Ascending aorta (tissue), 2 donors: ENCODE measurements at places on chromosomes 4 and X.

DNA sequence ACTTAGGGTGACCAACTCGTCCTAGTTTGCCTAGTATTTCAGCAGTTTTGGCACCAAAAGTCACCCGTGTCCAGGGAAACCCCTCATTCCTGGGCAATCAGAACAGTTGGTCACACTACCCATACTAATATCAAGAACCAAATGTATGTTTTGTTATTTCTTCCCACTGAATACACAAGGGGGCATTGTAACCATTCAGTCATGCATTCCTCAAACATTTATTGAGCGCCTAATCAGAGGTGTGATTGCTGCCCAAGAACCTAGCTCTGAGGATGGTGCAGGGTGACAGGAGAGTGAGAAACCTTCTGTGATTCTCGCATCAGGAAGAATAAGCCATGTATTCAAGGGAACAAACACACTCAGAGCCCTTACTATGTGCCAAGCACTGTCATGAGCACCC lies 69.8 kb upstream of the RAI2 start:
- DNase-seq = no peak

GRCh38 chr4:94419956-94420355 lies 31.8 kb upstream of the PDLIM5 start:
- no peak for DNase-seq

GRCh38 chrX:46130247-46130646 lies 415.0 kb downstream of the ZNF674 start:
- DNase-seq = no peak

GRCh38 chr4:8317474-8317873 lies 47.9 kb downstream of the HTRA3 start:
- DNase-seq = no peak

DNA sequence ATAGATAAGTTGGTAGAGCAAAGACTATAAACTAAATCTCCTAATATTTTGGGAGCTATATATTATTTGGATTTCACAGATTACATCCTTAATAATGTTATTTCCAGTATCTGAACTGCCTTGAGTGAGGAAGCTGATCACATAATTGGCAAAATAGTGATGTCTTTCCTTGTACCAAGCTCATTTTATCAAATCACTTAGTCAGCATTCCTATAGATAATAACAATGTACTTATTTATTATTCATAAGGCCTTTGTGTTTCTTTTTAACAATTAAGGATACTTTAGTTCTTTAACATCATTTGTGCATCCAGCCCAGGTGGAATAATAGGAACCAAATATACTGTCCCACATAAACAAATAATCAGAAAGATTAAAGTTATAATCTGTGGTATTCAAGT lies 1093.6 kb downstream of the PCDH18 start:
- DNase-seq = no peak

DNA sequence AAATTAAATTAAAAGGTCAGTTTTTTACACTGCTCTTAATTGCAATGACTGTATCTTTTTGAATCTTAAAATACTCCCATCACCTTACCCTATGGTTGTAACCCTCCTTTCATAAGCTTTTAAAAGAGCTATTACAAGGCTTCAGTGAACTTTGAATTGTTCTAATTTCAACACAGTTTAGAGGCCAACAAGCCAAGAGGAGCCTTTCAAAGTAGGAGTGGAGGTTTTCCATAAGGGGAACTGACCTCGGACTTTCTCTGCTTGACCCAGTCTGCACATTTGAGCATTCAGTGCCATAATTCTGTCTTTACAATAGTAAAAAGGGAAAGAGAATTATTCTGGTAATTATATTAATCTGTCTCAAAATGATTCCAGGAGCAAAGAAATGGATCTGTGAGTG lies 98.9 kb downstream of the PARM1 start:
- DNase-seq = no peak

DNA sequence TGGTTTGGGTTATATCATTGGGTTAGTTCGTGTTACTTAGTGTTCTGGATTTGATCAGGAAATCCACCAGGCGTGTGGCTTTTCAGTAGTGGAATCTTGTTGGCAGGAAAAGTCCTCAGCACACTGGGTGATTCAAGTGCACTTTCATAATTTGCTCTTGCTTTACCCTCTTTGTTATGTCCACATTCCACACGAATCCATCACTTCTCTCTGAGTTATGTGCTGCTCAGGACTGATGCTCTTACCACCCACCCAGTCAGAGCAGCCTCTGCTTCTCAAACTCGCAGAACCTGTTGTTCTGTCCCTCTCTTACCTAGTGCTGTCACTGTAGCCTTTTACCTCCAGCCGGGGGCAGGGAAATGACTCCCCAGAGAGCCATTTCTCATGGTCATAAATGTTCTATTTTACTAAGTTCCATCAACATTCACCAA lies 37.2 kb upstream of the SCRG1 start:
- DNase-seq = no peak

GRCh38 chr4:112053825-112054350 lies 91.4 kb upstream of the FAM241A start:
- DNase-seq = no peak

- no peak for DNase-seq
Measured at GRCh38 chrX:110847334-110847733, 51.7 kb upstream of the CHRDL1 start.

DNA sequence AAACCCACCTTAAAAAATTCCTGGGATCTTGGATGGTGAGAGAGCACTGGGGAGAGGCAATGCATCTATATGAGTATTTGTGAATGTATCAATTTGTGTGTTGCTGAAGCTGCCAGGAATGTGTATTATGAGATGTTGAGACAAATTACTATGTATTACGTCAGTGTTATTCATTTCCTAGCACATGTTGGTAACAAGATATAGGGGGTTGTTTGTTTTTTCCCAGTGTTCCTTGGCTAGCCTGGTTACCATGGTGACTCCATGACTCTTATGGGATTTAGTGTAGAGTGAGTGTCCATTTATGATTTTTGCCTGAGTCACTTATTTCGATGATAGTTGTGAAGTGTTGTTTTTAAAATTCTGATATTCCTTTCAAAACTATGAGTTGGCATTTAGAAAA lies 65.6 kb downstream of the RAB40A start:
- no peak for DNase-seq

DNA sequence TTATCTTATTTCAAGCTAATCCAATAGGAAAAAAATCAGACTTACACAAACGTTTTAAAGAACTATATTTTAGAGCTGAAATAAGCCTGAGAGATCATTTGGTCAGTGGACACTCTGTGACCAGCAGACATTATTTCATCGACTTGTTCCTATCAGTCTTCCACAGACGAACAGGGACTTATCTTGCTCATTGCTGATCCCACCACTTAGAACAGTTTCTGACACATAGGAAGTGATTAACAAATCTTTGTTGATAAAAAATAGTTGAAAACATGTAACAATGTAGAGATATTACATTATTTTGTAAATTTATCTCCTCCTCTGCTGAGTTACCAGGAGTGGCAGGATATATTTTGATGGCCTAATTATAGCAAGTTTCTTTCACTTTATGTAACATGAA lies 65.8 kb downstream of the TAPT1 start:
- DNase-seq = no peak

- DNase-seq = no peak
Measured at GRCh38 chr4:168551945-168552695, 55.3 kb downstream of the PALLD start.

DNA sequence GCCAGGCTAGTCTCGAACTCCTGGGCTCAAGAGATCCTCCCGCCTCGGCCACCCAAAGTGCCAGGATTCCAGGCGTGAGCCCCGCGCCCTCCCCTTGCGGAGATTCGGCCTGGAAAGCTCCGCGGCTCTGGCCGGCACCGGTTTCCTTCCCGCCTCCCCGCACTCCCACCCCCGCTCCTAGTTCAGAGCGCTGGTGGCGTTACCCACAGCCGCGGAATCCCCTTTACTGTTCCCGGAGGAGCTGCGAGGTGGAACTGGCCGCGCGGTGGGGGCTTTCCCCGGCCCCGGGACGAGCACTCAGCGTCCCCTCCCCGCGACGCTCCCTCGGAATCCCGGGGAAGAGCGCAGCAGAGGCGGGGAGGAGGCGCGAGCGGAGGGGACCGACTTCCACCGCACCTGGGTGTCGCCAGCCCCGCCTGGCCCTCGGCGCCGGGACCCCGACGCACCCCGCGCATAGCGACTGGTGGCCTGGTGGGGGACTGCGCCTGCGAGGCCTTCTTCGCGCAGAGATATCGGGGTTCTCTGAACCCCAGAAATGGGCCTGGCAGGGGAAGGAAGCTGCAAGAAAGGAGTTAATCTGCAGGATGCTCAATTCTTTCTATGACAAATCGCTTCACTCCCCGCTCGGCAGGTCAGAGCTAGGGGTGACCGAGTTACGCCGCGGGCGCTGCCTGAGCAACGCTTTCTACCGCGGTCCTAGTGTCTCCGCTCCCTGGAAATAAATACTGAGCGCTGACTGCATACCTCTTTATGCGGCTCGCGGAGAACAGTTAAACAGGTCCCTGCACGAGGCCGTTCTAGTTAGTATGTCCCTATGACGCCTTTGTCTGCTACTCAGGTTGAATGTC lies 14.6 kb upstream of the SLC25A4 start:
- no peak for DNase-seq

DNA sequence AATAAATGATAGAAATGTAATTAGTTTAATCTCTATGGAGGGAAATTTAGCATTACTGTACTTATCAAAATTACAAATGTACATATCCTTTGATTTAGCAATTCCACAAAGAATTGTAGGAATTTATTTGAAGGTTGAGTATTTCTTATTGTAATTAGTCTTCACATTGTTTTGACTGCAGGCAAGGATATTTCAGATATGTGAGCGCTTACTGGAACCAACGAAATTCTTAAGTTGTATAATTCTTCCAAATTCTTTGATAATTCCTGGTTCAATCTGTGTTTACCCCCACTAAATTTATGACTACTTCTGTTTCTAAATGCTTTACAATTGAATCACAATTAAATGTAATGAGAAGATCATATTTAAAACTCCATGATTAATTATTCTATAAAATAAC lies 26.9 kb upstream of the WWC2 start:
- DNase-seq = no peak

GRCh38 chrX:124720532-124720931 lies 374.2 kb downstream of the SH2D1A start:
- no peak for DNase-seq

- DNase-seq = no peak
Measured at GRCh38 chr4:85784348-85784747, 309.4 kb downstream of the ARHGAP24 start.

DNA sequence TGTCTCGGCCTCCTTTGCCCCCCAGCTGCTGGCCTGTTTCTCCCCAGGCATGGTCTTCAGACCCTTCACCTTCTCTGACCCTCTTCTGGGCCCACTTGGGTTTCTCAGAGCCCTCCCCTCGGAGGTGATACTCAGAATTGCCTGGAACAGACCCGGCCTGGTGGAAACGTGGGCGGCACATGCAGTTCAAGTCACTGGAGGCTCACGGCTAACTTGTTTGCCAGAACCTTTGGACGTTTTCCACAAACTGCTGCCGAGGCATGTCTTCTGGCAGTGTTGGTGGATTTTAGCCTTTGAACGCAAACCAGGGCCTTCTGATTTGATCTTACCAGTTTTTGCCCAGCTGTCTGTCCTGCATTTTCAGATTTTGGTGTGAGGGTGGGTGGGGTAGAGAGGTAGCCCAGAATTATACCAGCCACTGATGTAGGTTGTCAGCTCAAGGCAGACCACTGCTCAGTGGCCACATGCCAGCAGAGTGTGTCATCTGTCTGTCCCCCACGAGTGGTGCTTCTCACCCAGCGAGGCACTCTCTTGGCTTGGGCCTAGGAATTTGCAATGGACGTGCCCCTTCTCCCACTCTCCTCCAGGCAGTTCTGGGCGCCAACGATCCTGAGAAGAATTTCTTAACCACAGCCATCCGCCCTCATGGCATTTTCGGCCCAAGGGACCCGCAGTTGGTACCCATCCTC lies 32.5 kb upstream of the ZNF185 start:
- DNase-seq = no peak

GRCh38 chr4:146098978-146099377 lies 76.5 kb upstream of the LSM6 start:
- no peak for DNase-seq

- no peak for DNase-seq
Measured at GRCh38 chr4:19400820-19401219, 850.9 kb upstream of the SLIT2 start.

GRCh38 chr4:98470366-98470765 lies 188.0 kb downstream of the TSPAN5 start:
- no peak for DNase-seq

- DNase-seq = no peak
Measured at GRCh38 chrX:43175434-43175833, 397.5 kb upstream of the PPP1R2C start.

GRCh38 chr4:67151376-67152343 lies 393.6 kb downstream of the CENPC start:
- DNase-seq = no peak

GRCh38 chr4:94877973-94878372 lies 120.2 kb downstream of the BMPR1B start:
- DNase-seq = no peak

DNA sequence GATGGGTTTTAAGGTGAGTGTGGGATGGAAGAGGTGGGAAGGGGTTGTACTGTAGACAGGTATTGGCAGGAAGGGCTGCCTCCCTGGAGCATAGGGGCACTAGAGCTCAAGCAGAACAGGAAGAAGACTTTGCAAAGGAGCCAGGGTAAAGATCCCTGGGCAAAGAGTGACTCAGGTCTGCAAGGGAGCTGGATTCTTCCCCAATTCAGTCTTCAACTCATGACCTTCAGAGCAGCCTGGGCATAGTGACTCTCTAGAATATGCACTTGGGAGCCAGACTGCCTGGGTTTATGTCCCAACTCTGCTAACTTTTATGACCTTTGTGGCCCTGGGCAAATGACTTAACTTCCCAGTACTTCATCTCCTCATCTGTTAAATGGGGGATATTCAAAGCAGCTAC lies 4.0 kb downstream of the LONRF3 start:
- DNase-seq = no peak

- no peak for DNase-seq
Measured at GRCh38 chrX:41308884-41309647, 24.9 kb upstream of the DDX3X start.

- DNase-seq = peak; percentile 65
Measured at GRCh38 chr4:109303140-109303496, 660 bp upstream of the COL25A1 start.

DNA sequence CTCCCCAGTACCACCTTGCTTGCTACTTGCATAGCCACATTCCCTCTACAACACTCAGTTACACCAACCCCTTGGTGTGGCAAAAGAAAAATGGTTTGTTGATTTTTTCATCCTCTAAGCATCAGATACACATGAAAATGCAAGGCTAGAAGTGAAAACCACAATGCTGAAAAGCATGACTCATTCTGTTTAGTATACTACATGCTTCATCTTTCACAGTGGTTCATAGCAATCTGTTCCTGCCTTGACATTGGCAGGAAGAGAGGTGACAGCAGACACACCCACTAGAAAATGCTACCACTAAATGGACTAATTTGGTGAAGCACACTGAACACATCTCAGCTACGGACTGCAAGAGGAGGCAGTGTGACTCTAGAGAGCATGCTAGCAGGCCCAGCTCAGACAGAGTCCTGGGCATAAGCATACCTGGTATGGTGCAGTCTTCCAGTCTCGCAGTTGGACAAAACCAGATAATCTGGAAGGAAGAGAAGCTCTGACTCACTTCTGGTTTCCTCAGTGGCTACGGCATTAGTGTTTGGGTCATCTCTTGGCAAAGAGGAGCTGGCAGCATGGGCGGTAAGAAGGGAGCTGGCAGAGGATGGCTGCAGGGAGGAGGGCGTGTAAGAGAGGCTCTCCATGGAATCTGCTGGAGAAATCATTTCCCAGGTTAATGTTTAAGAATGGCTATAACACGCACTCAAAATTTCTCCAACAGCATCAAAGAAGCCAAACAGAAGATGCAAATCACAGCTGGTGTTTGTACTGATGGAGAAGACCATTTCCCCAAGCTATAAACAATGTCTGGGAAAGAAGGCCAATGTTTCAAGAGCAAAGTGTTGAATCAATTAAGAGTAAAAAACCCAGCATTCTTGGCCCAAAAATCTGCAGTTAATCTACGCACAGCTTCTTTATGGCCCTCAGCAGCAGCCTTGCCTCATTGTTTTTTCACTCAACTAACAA lies 37.8 kb downstream of the GAB3 start:
- DNase-seq = no peak
